Stimulated activated CD4-positive, alpha-beta T cell treated with anti-CD3 and anti-CD28 coated beads, Interleukin-15, amount 100 ng/mL, for 48 hours (primary cell): ENCODE measurements at places on chromosomes 6 and 20.

GRCh38 chr6:51105357-51105756, 286.7 kb downstream of the TFAP2B start:
- no peak for DNase-seq

- no peak for DNase-seq
Observed at GRCh38 chr20:62475027-62475771, 596 bp downstream of the GATA5 start.

DNA sequence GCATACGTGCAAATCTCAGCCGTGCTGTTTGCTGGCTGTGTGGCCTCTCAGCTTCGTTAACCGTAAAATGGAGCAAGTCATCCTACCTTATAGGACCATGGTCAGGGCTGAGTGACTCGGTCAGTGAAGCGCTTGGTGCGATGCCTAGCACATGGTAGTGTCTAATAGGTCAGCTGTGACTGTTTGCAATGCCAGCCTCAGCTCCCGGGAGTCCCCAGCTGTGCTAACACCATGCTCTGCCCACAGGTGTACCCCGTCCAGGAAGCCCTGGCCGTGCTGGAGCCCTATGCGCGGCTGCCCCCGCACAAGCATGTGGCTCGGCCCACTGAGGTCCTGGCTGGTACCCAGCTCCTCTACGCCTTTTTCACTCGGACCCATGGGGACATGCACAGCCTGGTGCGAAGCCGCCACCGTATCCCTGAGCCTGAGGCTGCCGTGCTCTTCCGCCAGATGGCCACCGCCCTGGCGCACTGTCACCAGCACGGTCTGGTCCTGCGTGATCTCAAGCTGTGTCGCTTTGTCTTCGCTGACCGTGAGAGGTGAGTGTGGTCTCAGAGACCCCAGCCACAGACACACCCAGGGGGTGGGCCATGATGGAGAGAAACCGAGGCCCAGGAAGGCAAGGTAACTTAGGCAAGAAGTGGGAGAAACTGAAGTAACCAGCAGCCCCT, 10.6 kb downstream of the TRIB3 start:
- no peak for DNase-seq

DNA sequence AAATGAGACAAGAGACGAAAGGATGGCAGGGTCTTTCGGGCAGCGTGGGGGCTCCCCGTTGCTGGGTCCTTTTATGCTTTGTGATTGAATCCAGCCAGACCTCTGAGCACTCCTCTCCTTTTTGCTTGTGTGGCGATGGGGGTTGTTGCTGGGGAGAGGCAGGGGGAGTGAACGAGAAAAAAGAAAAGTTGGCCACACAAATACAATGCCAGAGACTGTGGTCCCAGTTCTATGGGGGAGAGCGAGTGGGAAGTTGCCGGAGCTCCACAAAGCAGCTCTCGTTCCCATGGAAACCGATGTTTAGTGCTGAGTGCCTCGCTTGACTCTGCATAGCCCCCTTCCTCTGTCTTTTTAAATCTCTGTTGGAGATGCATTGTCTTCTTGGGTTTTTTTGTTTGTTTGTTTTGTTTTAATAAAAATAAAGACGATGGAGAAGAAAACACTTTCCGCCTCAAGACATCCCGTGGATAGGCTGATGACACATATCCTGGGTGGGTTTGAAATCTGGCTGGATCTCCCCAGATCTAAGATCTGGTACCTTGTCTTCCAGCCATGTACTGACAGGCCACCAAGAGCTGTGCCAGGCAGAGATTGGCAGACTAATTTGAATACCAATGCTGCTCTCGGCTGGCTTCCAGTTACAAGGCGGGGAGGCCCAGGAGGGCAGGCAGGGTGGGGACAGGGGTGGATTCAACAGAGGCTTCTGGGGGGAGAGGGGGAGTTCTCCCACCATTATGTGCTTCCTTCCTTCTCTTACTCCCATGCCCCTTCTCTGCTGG, 529.3 kb downstream of the QKI start:
- DNase-seq, result no peak

- DNase-seq, result no peak
Observed at GRCh38 chr6:146901940-146902816, 302.0 kb upstream of the STXBP5 start.

DNA sequence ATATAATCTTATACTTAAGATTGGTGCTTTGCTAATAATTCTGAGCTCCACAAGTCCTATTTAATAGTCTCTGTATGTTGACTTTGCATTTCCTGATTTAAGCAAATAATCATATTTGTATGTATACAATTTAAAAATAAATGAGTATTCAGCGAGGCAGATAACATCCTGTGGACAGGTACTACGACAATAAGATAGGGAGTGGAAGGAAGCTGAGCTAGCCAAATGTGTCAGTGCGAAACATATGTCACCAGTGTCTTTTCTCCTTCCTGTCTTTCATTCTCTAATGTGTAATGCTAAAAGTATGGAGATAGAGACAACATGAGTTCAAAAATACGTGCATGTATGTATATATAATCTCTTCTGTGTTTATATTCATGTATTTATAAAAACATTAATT, 359.6 kb upstream of the KCNQ5 start:
- DNase-seq, result no peak

DNA sequence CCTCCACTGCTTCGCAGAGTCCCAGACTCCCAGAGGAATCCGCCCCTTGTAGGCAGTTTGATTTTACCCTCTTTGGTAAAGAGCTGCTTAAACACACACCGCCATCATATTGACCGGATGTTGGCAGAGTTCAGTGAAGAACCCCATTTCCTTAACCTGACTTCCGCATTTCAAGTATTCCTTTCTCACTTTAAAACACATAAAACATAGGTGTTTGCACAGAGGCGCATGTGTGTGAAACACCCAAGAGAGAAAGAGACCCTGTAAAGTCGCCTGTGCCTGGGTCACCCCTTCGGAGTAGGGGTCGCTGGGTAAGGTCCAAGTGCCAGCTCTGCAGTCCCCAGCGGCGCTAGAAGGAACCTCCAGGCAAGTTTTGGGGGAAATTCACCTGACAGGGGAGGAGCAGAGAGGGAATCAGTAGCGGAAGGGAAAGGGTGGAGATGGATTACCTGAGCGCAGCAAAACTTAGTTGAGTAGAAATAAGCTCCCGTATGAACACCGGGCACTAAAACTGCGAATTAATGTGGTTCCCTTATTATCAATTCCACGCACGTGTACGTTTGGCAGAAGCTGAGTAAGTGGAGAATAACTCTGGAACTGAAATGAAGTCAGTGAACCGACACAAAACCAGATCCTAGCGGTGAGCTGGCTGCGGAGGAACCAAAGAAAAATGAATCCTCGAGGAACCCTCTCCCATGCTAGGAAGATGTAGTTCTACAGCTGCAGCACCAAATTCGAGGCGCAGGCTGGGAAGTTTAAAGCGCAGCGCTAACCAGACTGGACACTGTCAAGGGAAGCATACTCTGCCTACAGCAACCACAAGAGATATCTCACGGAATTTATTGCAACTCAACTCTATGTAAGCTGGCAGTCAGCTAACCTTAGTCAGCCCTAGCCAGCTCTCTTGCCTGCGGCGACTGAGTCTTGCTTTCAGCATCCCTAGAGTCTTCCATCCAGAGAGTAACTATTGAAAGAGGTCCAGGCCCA, 3.5 kb upstream of the HTR1B start:
- no peak for DNase-seq

GRCh38 chr6:679282-679681, 13.7 kb downstream of the EXOC2 start:
- DNase-seq, result no peak

- no peak for DNase-seq
Observed at GRCh38 chr6:136501096-136501495, 49.1 kb downstream of the MAP7 start.

DNA sequence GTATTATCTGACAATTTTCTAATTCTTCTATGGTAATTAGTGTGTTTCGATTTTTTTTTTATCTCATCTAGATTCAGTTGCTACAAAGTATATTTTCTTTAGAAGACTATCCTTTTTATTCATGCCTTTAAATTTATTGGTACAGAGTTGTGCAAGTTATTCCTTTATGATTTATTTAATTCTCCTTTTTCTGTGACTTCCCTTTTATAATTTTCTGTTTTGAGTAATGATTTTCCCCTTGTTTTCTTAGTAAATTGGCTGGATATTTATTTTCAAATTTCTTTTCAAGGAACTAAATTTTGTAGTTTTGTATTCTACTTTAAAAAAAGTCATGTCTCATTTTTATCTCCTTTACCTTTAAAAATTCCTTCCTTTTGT, 2.4 kb upstream of the IL22RA2 start:
- no peak for DNase-seq

- DNase-seq, result no peak
Observed at GRCh38 chr20:25537890-25538289, 47.4 kb downstream of the NINL start.

- DNase-seq, result no peak
Observed at GRCh38 chr6:5108536-5109150, 23.5 kb downstream of the PPP1R3G start.

GRCh38 chr6:125507987-125508655, 206.4 kb upstream of the HDDC2 start:
- DNase-seq, result no peak
